ENCODE measurements at places on chromosomes 13 and 19. TPM values are rescaled to one million over a fixed set of nuclear protein-coding genes. Genes with fewer than 3 reads are reported as not detected.

The KIR2DL3 gene
- total RNA-seq, result not detected

- no peak for DNase-seq
Observed at GRCh38 chr13:38564256-38565150, 122.4 kb upstream of the FREM2 start.

GRCh38 chr13:51628059-51628852 is 44.0 kb downstream of the WDFY2 start:
- no peak for DNase-seq

The SHC2 gene
- 5.4 TPM for total RNA-seq

DNA sequence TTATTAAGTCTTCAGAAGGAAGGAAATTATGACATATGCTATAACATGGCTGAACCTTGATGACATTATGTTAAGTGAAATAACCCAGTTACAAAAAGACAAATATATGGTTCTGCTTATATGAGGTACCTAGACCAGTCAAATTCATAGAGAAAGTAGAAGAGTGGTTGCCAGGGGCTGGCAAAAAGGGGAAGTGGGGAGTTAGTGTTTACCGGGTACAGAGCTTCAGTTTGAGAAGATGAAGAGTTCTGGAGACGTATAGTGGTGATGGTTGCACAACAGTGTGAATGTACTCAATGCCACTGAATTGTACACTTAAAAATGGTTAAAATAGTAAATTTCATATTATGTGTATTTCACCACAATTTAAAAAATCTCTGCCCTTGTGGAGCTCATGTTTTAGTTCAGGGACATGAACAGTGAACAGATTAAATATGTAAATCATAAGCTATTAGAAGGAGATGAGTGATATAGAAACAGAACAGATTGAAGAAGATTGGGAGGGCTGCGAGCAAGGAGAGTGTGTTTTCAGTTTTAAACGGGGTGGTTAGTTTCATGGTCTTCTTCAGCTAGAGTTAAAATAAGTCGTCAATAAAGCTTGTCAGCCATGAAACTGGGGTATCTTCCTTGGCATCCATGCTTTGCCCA is 355.2 kb downstream of the KCNRG start:
- DNase-seq, result no peak

DNA sequence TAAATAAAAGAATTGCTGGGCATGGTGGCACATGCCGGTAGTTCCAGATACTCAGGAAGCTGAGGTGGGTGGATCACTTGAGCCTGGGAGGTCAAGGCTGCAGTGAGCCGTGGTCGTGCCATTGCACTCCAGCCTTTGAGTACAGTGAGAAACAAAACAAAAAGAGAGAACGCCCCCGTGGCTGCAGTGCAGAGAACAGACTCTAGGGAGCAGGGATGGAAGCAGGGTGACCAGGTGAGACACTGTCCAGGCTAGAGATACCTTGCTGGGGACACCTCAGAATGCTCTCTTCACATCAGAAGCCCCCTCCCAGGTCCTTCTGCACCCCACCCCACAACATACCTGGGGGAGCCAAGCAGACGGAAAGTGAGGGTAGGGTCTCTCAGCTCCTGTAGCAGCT is 24.8 kb downstream of the MAP4K1 start:
- DNase-seq, result no peak

- DNase-seq, result no peak
Observed at GRCh38 chr19:6828698-6829633, 56.5 kb downstream of the VAV1 start.

DNA sequence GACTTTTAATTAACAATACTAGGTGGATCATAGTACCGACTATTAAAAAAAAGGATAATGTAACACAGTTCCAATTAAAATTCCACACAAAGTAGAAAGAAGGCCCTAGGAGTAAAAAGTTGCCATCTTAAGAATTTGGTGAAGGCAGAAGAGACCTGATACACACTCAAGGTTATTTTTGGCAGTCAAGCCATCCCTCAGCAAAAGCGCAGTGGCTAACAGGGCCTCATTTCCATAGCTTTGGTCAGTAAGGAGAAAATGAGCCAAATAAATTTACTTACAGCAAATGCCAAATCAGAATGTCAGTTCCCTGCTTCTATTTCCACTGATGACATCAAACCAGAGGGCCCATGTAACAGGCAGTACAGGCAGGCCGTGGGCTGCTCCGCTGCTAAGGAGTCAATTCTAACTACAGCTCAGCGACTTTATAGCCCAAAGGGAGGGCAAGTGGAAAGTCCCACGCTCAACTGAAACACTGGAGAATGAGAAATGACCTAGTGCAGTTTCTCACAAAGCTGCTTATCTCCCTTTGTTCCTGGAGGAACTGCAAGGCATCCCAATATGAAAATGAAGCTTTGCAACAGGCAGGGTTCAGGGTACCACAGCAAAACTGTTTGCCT is 6.3 kb downstream of the ARGLU1 start:
- no peak for DNase-seq

The ICAM4 gene
- not detected for total RNA-seq

Measured in psoas muscle (tissue), 8 donors.